ENCODE measurements at places on chromosomes 2 and 18. TPM values are rescaled to one million over a fixed set of nuclear protein-coding genes. Genes with fewer than 3 reads are reported as not detected.

DNA sequence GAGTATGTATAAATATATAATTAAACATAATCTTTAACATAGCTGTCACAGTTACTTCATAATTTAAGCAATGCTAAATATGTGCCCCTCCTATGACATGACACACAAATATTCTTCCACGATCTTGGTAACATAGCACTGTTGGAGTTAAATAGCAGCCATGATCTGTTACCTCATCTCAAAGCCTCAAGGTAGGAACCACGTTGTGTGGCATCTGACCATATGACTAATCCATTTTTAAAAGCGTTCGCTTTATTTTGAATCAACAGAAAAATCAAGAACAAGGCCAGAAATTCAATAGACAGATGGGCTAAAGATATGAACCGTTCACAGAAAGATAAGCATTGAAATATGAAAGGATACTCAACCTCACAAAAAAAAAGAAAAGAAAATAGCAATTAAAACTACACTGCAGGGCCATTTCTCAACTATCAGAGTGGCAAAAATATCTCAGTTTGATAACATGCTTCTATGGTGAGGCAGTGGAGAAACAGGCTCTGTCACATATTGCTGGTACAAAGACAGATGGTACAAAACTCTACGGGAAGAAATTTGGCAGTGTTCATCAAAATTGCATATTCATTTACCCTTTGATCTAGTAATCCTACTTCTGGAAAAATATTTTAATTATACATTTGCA, 105.9 kb downstream of the TMX3 start:
- DNase-seq = no peak

GRCh38 chr18:13564579-13564978, 161.8 kb downstream of the FAM210A start:
- no peak for DNase-seq

DNA sequence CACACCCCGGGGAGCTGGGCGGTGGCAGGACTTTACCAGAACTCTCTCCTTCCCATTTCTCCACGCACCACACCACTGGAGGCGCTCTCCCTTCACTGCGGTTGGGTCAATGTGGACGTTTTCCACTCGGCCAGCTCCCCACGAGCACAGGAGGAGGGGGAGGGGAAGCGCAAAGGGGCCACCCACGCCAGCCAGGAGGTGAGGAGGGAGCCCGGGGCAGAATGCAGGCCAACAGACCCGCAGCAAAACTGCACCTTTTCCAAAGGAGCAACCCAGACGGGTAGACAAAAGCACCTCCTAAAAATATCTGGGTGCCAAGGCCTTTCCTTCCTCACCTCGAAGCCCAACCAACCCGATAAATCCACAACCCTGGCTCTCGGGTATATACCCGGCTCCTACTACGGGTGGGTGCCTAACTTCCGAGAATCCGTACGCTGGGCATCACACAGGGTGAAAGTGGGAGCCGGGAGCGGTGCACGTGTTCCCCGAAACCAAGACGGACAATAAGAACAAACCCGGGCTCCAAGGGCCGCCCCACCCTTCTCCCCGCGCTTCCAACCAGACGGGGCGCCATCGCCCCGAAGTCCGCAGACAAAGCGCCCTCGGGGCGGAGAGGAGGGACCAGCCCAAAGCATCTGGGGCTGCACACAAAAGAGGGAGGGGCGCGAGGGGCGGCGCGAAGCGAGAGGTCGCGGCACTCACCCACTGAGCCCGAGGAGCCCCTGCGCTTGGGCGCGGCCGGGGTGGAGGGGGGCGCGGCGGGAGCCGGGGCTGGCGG, 1.0 kb downstream of the RTN4 start:
- DNase-seq = peak; percentile 77

DNA sequence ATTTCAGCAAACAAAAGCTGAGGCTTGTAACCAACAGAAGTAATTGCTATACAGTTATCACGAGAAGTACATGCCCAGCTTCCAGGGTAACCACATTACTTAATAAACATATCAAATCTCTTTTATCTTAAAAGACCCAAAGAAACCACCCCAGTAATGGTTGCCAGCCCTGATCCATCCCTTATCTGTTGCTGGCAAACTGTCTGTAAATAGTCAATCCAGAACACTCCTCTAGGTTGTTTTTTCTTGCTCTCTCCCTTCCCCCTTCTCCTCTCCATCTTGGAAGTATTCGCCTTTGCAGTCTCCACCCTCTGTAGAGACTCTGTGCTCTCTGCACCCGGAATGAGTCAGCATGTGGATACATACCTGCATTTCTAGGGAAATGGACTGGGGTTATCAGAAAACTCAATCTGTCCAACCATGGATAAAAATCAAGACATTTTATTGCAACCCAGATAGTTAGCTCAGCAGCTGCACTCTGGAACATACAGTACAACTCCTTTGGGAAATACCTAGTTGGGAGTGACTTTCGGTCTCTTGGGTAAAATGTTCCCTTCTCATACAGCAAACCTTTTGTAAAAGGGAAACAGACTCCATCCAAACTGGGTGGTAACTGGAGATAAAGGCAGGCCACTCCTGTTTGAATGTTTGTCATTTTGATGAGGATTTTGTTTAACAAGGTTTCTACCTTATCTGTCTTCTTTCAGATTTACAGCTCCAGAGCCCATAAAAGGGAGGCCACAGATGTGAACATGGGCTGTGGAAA, 123.5 kb upstream of the FOSL2 start:
- no peak for DNase-seq

- DNase-seq = no peak
These were observed 105.9 kb upstream of the SH3BP4 start for GRCh38 chr2:234845602-234846590.

GRCh38 chr2:222900354-222900753, 39.5 kb downstream of the ACSL3 start:
- DNase-seq = no peak

- DNase-seq = no peak
These were observed 30.5 kb upstream of the DNAJC10 start for GRCh38 chr2:182685559-182685958.

DNA sequence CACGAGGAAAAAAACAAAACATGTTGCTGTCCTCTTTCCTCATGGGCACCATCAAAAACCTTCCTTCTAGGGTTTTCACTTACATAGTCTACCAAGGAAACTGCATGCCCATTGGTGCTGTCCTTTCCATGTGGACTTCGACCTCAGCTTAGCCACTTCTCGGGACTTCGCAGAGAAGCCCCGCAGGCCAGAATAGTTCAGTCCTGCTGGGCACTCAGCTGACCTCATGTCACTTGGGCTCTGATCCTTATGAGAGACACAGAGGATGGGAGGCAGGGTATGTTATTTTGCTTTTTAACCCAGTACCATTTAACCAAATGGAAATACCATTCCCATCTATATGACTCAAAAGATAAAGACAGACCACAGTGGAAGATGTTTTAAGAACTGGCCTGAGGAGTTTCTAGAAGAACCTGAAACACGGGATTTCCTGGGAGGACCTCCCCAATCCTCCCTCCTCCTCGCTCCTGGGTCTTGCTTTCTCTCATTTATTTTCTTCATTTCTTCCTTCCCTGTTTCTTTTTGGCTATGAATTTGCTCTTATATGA, 28.4 kb downstream of the AAK1 start:
- DNase-seq = no peak

DNA sequence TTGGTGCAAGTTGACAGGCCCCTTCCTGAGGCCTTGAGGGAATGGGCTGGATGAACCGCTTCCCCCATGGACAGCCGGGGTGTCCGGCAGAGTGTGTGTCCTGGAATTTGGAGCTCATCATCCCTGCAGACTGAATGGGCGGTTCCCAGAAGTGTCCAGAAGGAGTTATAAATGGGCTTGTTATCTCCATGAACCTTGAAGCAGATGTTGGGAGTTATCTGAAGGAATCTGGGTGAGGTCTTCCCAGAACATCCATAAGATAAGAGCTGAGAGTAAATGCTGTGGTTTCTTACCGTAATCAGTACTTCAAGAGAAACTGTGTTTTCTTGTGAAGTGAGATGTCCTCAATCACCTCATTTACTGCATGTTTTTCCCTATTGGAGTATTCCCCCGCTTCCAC, 21.1 kb downstream of the PLB1 start:
- DNase-seq = no peak

- no peak for DNase-seq
These were observed 185.4 kb upstream of the TANK start for GRCh38 chr2:160974803-160975202.

DNA sequence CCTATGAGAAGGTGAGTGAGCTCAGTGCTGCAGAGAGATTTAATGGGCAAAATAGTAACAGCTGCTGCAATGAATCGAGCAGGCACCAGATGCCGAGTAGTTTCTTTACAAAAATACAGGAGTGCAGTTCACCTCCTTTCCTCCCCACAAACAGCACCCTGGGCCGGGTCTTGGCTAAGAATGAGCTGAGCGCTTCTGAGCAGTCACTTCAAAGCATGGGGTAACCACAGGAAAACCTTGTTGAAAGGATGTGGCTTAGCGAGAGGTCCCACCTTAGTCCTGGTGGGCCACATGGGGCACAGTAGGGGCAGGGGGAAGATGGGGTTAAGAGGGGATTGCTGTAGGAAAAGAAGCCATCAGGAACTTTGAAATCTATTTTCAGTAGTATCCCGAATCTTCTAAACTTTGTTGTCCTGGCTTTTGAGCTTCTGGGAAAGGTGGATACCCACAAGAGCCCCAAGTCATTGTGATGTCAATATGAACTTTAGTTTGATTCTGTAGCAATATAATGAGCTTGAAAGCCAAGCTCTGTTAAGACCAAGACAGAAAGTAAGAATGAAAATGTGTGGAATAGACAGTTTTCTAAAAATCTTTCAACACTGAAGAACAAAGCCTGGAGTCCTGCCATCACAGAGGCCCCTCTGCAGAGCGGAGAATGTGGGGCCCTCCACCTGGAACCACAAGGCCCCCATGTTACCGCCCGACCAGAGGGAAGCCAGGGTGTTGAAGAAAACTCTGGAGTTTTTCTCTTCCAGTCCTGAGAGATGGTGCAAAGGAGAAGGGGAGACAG, 101.0 kb upstream of the ZNF236 start:
- DNase-seq = no peak

PIGN gene
- polyA plus RNA-seq = 36.4 TPM

Measured in left renal pelvis (tissue), 4 donors.